RWPE1 (cell line): ENCODE measurements at places on chromosomes 3 and 15.

GRCh38 chr15:66881173-66881905, 179.3 kb downstream of the SMAD6 start:
- no peak for DNase-seq

DNA sequence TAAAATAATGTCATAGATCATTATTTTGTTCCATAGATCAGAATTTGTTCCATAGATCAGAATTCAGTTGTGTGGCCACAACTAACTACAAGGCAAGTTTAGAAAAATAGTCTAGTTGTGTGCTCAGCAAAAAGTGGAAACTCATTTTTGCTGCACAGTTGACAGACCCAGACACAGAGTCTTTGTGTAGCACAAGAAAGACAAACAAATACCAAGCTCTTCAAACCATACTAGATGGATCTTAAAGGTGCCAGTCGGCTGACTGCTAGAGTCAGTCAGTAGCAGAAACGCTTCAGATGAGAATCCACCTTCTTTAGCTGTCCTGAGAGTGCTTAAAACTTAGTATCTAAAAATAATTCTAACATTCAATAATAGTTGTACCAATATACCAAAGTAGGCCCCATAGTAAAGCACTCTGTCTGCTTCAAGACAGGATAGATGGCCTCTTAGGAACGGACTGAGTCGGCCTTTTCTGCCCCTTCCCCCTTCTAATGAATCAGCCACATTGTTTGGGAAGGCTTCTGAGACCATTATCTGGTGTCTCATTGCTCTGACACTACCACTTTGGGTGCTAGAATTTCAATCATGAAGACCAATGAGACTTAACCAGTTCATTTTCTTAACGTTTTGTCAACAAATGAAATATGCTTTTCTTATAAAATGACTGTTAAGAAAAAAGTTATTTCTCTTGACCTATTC, 27.7 kb upstream of the SLC4A7 start:
- no peak for DNase-seq

DNA sequence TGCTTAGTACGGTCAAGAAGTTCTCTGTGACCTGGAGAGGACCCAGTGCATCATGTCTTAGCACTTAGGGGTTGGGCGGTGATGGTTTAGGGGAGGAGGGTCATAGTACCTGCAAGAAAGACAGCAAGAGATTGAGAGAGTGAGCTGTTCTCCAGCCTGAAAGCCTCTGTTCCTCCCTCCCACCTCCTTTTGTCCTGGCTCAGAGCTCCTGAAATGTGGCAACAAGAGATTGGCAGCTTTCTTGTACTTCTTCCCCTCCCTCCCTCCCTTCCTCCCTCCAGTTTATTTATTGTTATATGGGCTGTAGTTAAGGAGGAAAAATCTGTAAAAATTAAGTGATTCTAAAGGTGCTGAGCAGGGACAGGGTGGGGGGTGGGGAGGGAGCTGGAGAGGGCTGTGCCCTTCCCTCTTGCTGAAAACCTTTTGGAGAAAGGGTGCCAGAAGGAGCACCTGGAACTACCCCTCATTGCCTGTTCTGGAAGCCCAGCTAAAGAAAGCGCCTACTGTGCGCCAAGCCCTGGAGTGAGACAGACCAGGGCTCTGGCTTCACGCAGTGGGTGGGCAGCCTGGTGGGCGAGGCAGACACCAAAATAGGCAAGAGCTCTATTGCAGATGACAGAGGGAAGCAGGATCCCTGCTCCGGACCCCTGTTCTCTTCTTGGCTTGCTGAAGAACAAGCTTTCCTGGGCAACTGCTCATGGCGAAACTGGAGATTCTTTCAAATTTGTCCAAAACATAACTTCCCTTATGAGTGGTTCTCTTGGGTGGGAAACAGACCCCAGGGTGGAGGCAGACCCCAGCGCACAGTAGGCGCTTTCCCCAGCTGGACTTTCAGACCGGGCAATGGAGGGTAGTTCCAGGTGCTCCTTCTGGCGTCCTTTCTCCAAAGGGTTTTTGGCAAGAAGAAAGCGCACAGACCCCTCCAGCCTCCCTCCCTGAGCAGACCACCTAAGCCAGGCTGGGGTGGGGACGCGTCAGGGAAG, 35.6 kb downstream of the LINGO1 start:
- no peak for DNase-seq

DNA sequence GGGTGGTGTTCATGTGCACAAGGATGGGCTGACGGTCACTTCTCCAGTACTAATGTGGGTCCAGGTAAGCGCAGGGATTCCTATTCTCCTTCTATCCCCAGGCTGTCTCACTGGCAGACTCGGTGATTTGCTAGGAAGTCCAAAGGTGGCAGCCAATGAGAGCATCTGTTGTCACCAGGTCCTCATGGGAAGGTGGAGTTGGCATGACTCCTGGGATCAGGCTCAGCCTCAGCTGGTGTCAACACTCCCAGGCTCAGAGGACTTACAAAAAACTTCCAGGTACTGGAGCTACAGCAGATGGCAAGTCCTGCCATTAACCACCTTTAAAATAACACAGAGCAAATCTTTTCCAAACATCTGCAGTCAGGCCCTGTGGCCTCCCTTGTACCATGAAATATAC, 13.8 kb downstream of the XYLB start:
- no peak for DNase-seq

DNA sequence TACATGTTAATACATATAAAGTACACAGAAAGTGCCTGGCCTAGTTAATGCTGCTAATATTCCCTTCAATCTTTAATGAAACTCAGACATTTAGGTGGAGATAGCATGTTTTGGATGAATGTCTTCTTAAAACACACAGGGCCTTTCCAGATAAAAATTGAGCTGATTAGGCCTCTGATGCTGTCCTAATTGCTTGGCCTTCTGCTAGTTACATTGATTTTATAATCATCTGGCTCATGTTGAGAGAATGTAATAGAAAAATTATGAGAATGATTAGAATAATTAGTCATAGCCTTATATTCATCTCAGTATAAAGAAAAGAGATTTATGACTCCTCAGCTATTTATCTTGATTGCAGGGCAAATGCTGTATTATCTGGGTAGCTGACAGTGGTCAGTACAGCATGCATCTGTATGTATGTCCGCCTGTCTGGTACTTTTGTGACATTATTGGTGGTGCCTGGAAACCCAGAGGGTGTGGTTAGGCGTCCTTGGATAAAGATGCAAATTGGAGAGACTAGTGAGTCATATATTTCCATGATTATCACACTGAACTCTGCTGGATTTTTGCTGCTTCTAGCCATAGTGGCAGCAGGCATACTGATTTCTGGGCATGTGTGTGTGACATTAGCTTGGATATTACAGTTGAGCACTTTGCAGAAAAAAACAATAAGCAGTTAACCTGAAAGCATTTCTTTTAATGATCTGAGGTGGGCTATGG, 120.8 kb downstream of the FEZF2 start:
- no peak for DNase-seq

DNA sequence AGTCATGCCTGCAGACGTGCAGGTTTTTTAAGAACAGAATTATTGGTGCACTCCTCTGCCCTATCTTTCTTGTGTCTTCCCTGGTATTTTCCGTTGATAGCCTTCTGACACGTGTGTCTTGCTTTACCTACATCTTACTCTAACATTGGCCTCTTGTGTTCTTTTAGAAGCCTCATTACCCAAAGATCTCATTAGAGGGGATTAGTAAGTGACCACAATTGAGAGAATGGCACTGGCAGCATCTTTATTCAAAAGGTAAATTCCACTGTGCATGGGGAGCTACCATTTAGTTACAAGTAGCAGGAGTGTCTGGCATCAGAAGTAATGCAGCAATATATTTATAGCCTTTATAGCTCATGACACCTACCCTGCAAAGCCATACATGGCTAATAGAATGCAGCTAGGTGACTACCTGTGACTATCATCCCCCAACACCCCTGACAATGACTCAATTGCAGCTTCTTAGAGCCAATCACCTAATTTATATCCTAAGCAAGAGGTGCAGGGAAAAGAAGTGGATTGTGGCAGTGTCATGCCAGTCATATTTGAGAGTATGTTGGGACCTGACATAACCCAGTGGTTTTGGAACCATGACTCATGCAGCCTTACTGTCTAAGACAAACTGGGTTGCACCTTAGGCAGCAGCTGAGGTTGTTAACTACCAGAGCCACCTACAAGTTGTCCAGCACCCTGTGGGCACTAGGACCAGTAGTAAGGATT, 164.8 kb downstream of the GRM7 start:
- DNase-seq: no peak

GRCh38 chr15:48984811-48985352, 21.2 kb upstream of the SHC4 start:
- no peak for DNase-seq

DNA sequence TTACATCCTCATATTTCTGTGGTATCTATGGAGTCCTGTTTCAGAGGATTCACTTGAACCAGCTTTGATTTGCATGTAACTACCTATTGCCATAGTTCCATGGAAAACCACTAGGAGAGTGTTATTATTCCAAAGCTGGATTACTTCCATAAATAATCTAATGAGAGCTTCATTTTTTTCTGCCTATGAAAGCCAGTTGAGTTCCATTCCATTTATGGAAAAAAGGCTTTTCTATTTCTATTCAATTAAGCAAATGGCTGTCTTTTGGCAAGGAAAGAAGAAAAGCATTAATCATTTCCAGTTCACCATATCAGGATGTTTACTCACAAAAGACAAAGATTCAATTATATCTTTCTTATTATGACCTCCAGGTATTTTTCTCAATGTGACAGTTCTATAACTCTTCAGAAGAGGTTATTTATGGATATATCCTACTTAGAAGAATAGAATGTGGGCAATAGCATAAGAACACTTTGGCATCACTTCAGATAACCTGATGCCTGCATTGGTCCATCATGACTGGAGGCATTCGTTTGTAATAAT, 259.9 kb upstream of the ZPLD1 start:
- DNase-seq: no peak

DNA sequence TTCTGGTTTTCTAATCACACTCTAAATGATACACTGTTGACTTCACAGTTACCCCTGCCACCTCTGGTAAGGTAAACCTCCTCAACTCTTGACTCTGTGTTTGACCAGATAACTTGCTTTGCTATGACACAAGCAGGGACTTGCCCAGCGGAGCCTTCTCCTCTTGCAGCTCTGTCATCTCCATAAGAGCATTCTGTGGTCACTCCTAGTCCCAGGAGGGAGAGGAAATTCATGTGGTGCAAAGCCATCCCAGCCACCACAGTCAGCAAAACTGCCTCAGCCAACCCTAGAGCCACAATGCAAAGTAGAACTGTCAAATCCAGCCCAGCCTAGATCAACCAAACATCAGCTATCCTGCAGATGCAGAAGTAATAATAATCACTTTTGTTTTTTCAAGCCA, 144.7 kb upstream of the GADL1 start:
- DNase-seq: no peak

- no peak for DNase-seq
Measured at GRCh38 chr3:70861855-70862254, 549.4 kb upstream of the MDFIC2 start.

- no peak for DNase-seq
Measured at GRCh38 chr3:77513542-77513941, 473.6 kb downstream of the ROBO2 start.

GRCh38 chr3:35438101-35438500, 201.2 kb upstream of the ARPP21 start:
- no peak for DNase-seq

DNA sequence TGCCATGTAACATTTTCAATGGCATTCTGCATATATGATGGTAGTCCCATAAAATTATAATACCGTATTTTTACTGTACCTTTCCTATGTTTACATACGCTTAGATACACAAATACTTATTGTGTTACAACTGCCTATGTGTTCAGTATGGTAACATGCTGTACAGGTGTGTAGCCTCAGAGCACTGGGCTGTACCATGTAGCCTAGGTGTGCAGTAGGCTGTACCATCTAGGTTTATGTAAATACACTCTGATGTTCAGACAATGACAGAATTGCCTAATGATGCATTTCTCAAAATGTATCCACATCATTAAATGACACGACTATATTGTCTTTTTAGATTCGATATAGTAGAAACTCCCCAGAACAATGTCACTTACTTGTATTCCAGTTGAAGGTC, 22.7 kb downstream of the CD80 start:
- DNase-seq: no peak

DNA sequence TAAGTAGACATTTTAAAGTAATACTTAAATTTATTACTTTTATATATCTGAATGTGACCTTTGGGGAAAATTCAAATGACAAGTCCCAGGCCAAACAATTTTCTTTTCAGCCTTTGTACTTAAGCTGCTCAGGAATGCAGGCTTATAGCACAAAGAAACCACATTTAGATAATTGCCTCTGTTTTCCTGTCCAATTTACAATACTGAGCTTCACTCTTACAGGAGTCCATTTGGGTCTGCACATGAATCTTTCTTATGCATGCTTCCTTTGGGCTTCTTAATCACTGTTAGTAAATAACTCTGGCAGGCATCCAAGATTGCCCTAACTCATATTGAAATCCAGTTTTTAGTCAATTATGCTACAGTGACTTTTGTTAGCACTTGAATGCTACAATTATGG, 459.4 kb upstream of the TGFBR2 start:
- no peak for DNase-seq

DNA sequence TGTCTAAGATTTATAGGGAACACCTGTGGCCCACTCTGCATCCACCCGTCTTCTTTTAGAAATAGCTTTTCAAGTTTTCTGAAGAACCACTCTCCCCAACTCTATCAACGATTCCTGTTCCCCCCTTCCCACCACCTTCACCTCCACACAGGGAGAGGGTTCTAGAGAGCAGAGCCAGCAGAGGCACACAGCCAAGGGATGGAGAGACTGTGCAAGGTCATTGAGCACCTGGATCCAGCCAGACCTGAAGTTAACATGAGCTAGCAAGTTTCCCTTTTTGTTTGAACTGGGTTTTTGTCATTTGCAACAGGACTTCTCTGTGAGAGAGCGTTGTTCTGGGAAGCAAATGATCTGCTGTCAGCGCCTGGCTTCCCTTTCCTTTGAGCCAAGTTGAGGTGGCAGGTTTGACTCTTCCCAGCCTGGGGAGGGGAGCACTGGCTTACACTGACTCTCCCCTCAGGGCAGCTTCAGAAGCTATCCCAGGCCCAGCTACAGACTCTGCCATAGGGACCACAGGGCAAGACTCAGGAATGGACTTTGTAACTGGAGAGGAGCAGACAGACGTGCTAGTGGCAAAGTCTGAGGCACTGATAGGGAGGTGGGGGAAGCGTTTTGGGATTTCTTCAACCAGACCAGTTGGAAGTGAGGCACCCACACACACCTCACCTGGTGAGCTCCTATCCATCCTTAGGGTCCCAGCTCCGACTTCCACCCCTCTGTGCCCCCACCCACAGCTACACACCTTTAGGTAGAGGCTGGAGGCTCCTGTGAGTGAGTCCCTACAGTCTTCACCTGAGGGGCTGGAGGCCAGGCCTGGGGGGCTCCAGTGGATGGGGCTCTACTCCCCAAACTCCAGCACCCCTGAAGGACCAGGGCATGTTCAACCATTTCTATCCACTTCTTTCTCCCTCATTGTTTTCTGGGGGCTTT, 19.4 kb upstream of the PLXNA1 start:
- DNase-seq: no peak

- no peak for DNase-seq
Measured at GRCh38 chr3:43394041-43394554, 107.8 kb downstream of the SNRK start.
